ENCODE measurements at places on chromosomes 12 and 14. TPM values are rescaled to one million over a fixed set of nuclear protein-coding genes. Genes with fewer than 3 reads are reported as not detected.

GRCh38 chr12:124217508-124218242 is 77.2 kb upstream of the RFLNA start:
- DNase-seq: no peak

DNA sequence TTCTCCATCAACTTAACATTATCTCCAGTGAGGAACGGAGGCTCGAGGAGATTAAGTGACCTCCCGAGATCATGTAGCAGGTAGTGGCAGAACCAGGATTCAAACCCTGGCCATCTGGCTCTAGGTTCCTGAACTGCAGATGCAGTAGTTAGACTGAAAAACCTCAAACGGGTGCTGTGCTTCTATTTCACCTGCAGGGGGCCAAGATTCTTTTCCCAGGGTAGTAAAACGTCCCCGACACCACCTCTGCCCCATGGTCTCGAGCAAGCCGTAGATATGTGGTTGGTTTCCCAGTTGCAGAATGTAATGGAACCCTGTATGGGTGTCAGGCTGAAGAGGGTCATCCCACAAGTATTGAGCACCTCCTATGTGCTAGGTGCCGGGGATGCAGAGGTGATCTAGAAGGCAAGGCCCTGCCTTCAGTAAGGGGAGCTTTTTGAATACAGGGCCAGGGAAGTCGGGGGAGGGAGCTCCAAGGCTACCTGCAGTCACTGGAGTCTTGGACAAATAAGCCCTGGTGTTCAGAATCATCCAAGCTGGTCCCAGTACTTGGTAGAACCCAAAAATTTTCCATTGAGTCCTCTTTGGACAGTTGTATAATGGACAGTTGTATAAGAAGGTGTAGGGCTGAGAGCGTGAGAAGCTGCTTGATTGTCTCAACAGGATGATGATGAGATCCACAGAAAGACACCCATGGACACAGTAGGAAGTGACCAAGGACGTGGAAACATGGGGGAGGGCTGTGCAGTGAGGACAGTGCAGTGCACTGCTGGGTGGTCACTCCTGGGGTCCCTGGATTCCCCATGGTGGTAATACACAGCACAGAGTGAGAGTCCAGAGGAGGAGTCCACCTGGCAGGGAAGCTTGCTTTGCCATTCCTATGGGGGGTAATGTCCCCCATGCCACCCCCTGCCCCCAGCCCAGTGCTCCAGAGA is 197.2 kb downstream of the CHST11 start:
- no peak for DNase-seq

PLEKHD1 gene
- total RNA-seq: not detected

GALNT6 gene
- total RNA-seq: 1.7 TPM

PELI2 gene
- 1.1 TPM for total RNA-seq

Measured in left lobe of liver (tissue), 2 donors.